ENCODE measurements at places on chromosomes 12 and 14.
A peak's percentile ranks its signal among the peaks of the same experiment; 100 is the strongest.

GRCh38 chr12:93921521-93921920, 226.9 kb upstream of the PLXNC1 start:
- no peak for DNase-seq
- no peak overlapping the region for H3K27ac ChIP-seq
- H3K4me1 ChIP-seq = peaks cover 10% of the 10 kb centered on the region

- H3K4me3 ChIP-seq = no peak overlapping the region
- no peak overlapping the region for H3K27ac ChIP-seq
- no peak for DNase-seq
- no peaks in the 10 kb centered on the region for H3K4me1 ChIP-seq
Observed at GRCh38 chr14:59098377-59098776, 90.1 kb upstream of the DAAM1 start.

DNA sequence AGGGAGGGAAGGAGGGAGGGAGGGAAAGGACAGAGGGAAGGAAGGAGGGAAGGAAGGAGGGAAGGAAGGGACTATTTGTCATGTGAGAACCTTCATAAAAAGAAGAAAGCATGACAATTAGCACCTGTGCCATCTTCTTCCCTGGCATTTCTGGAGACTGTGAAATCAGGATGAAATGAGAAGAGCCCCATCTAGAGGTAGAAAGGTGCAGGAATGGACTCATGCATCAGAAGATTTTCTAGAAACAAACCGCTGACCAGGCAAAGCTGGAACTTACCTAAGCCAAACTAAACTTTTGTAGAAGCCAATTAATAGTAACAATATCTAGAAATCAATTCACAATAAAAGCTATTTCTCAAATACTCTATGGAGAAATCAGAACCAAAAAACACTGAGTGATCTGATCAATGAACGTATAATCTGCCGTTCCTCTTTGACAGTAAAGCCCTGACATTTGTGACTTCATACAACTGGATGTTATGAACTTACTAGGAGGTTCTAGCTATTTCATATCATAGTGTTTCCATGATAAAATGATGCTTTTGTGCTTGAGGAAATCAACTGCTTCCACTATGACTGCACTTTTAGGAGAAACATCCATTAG, 24.4 kb upstream of the CRACR2A start:
- no peak overlapping the region for H3K27ac ChIP-seq
- no peak overlapping the region for H3K4me3 ChIP-seq
- peaks cover 4% of the 10 kb centered on the region for H3K4me1 ChIP-seq
- no peaks in the 10 kb centered on the region for H3K36me3 ChIP-seq
- peak; percentile 39 for DNase-seq

DNA sequence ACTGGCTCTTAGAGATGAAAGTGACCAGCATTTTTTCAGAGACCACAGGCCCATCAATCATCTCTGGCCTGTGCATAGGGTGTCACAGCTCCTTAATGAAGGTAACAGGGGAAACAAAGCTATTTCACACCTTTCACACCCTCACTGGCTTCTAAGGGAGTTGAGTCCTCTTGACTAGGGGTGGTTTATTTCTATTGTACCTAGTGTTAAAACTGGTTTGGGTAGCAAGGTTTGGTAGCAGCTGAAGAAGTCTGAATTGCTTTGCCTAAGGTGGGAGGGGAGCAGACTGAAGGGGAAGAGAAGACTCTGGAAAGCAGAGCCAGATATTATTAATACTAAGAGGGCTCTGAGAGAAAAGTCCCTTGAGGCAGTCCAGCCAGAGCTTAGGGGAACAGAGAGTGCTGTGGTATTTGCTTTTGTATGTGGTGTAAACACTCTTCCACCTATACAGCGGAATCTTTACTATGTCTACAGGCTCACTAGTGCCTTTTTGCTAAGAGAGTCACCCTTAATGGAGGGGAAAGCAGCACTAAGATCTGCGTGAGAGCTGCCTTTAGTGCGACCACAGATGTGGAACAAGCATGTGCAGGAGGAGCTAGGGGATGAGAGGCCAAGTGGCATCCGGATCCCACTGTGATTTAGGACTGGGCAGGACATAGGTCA, 95.8 kb downstream of the STXBP6 start:
- H3K27ac ChIP-seq = no peak overlapping the region
- H3K4me1 ChIP-seq = no peaks in the 10 kb centered on the region
- no peak for DNase-seq
- H3K27me3 ChIP-seq = peaks cover 2% of the 10 kb centered on the region

- H3K27ac ChIP-seq = no peak overlapping the region
- H3K4me1 ChIP-seq = no peaks in the 10 kb centered on the region
- no peaks in the 10 kb centered on the region for H3K36me3 ChIP-seq
- no peak overlapping the region for H3K4me3 ChIP-seq
- DNase-seq = no peak
Observed at GRCh38 chr14:76051717-76052465, 66.3 kb downstream of the IFT43 start.

DNA sequence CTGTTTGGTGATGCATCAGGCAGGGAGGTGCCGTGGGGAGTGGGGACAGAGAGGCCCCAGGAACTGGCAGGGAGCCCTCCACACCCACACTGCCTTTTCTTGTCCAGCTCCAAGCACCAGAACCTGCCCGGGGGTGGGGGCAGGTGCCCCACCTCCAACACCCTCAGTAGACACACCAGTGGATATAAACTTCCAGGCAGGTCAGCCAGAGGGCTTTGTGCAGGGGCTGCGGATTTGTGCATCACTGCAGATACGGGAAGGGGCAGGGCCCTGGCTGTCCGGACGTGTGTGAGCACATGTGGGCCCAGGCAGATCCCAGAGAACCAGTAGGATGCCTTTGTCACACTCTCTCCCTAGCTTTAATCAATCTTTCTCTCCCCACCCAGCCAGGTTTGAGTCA, 1.3 kb upstream of the TGM1 start:
- no peak for DNase-seq

DNA sequence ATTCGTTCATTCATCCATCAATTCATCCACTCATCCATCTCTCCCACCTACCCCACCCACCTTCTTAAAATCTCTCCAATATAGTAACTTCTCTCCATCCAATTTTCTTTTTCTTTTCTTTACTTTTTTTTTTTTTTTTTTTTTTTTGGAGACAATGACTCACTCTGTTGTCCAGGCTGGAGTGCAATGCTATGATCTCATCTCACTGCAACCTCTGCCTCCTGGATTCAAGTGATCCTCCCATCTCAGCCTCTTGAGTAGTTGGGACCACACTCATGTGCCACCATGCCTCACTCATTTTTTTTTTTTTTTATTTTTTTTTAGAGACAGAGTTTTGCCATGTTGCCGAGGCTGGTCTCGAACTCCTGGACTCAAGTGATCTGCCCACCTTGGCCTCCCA, 118.4 kb downstream of the SUDS3 start:
- DNase-seq = no peak
- H3K4me1 ChIP-seq = no peaks in the 10 kb centered on the region
- H3K36me3 ChIP-seq = no peaks in the 10 kb centered on the region
- H3K4me3 ChIP-seq = no peak overlapping the region

DNA sequence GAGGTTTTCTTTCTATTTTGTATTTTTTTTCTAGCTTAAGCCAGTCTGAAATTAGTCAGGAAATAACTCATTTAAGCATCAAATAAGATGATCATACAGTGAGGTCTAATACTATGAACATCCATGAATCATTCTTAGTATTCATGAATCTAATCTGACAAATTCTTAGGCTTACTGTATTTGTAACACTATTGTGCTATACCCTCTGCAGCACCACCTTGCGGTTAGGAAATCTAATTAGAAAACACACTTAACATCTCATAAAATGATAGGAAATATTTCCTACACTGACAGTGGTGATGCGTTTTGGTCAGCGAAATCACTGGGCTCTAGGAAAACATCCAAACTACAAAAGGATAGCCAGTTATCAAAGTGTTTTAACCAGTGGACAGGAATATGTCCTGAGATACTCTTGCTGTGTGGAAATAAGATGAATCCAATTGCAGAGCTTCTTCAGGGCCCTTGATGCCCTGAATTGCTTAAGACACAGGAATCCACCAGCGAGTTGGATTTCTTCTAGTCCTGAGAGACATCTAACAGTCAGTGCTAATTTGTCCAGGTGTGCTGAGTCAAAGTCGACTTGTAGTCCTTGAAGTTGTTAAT, 109.3 kb upstream of the MYF6 start:
- H3K27ac ChIP-seq = no peak overlapping the region
- H3K4me3 ChIP-seq = no peak overlapping the region
- no peaks in the 10 kb centered on the region for H3K4me1 ChIP-seq
- H3K36me3 ChIP-seq = no peaks in the 10 kb centered on the region
- H3K27me3 ChIP-seq = no peaks in the 10 kb centered on the region

- H3K36me3 ChIP-seq = peaks cover 77% of the 10 kb centered on the region
- H3K27me3 ChIP-seq = no peaks in the 10 kb centered on the region
- H3K27ac ChIP-seq = peak overlapping the region; percentile 88
- DNase-seq = peak; percentile 59
Observed at GRCh38 chr14:75113932-75114539, 12.8 kb downstream of the NEK9 start.
